ENCODE measurements at places on chromosomes 4 and X. TPM values are rescaled to one million over a fixed set of nuclear protein-coding genes. Genes with fewer than 3 reads are reported as not detected.

Gene MAGEA11
- not detected for total RNA-seq

Gene CXCL5
- total RNA-seq = not detected

Gene PNMA5
- total RNA-seq = not detected

Gene TTC29
- total RNA-seq = not detected

Gene IDS
- 16.3 TPM for total RNA-seq

Gene TEX13B
- total RNA-seq = not detected

Gene PDCL2
- not detected for total RNA-seq

Gene RTL3
- total RNA-seq = not detected

Gene KLHL15
- total RNA-seq = 5.7 TPM

Gene RNF4
- 16.7 TPM for total RNA-seq

Gene SOD3
- total RNA-seq = 2.9 TPM

Gene LRIT3
- total RNA-seq = 0.08 TPM

Gene SLIT2
- 0.63 TPM for total RNA-seq

Gene NR3C2
- total RNA-seq = 12.0 TPM

Gene MAGEC3
- not detected for total RNA-seq

Gene MAGEA10
- not detected for total RNA-seq

Gene C4orf36
- not detected for total RNA-seq

Gene NEIL3
- 0.08 TPM for total RNA-seq

Gene CCKAR
- total RNA-seq = not detected

Gene KLB
- total RNA-seq = 22.0 TPM

Gene SH3RF1
- total RNA-seq = 7.2 TPM

Gene LRRC66
- 0.18 TPM for total RNA-seq

Gene CXCL6
- total RNA-seq = 1.1 TPM

Gene SLC34A2
- 2.6 TPM for total RNA-seq

Gene ADH1C
- 522 TPM for total RNA-seq

Gene CYTL1
- total RNA-seq = not detected

Gene GRIA2
- total RNA-seq = not detected

Gene ENOX2
- 7.1 TPM for total RNA-seq

Gene NAA11
- total RNA-seq = not detected

Gene DNAAF6
- not detected for total RNA-seq

Gene SMIM10
- total RNA-seq = 0.33 TPM

Gene WNK3
- 13.7 TPM for total RNA-seq

Gene GALNTL6
- total RNA-seq = not detected

Gene TSPYL2
- 4.8 TPM for total RNA-seq

Gene RPL34
- total RNA-seq = 334 TPM

Gene EMCN
- total RNA-seq = 1.8 TPM

Gene NRK
- total RNA-seq = 0.10 TPM

Gene PNMA6F
- not detected for total RNA-seq
